ENCODE measurements at places on chromosomes 7 and 10.

- DNase-seq = no peak
Observed at GRCh38 chr7:122845286-122845685, 41.0 kb downstream of the CADPS2 start.

- no peak for DNase-seq
Observed at GRCh38 chr7:123929655-123930054, 4.6 kb downstream of the SPAM1 start.

DNA sequence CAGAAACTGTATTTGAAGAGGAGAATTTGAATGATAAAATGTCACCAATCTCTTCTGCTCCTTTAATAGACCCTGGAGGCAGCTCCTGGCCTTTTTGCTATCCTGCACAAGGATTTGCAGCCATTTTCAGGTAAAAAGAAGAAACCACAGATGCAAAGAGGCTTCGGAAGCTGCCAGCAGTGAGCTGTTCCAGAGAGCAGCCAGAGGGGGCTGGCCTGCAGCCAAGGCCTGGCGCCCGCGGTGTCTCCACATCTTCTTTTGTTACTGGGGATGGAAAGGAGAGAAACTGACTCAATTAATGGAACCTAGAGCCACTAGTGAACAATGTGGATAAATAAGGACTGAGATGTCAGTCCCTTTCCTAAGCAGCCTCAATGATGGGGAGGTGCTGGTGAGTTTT, 23.9 kb upstream of the GPR26 start:
- DNase-seq = peak; percentile 49

GRCh38 chr10:102669206-102670064, 25.2 kb downstream of the TRIM8 start:
- peak; percentile 52 for DNase-seq

All from Daoy (cell line).